Aorta (tissue), 5 donors: ENCODE measurements at places on chromosomes 13 and 19. TPM values are rescaled to one million over a fixed set of nuclear protein-coding genes. Genes with fewer than 3 reads are reported as not detected.

Gene LCP1
- total RNA-seq, result 74.7 TPM

Gene GPR12
- not detected for total RNA-seq

Gene INAFM1
- total RNA-seq, result 26.2 TPM

Gene C1QTNF9
- total RNA-seq, result 0.99 TPM

Gene ZNF30
- total RNA-seq, result 1.9 TPM

Gene KIR2DL4
- total RNA-seq, result not detected

Gene PEG3
- 10.3 TPM for total RNA-seq

Gene ZNF568
- total RNA-seq, result 15.8 TPM

Gene GRAMD1A
- total RNA-seq, result 92.7 TPM

Gene ZNF222
- 4.1 TPM for total RNA-seq

Gene FOXA3
- not detected for total RNA-seq

Gene GPR183
- 18.7 TPM for total RNA-seq

Gene TCF3
- total RNA-seq, result 32.0 TPM

Gene CYP4F8
- total RNA-seq, result not detected

Gene RRAS
- 167 TPM for total RNA-seq

Gene TMIGD2
- 0.26 TPM for total RNA-seq

Gene SLC17A7
- 4.7 TPM for total RNA-seq

Gene ZNF578
- 2.5 TPM for total RNA-seq
